Smooth muscle cell of the brain vasculature (primary cell): ENCODE measurements at places on chromosomes 16 and 17.

DNA sequence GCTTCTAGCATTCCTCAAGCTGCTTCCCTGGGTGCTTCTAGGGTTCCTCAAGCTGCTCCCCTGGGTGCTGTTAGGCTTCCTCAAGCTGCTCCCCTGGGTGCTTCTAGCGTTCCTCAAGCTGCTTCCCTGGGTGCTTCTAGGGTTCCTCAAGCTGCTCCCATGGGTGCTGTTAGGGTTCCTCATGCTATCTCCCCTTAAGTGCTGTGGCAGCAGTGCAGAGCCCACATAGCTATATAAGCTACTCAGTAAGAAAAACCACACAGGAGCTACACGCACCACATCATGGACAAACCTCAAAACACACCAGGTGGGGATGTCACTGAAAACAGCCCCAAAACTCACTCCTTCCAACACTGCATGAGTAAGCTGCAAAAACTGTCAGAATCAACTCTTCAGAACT, 35.2 kb downstream of the ANKRD11 start:
- DNase-seq: no peak

DNA sequence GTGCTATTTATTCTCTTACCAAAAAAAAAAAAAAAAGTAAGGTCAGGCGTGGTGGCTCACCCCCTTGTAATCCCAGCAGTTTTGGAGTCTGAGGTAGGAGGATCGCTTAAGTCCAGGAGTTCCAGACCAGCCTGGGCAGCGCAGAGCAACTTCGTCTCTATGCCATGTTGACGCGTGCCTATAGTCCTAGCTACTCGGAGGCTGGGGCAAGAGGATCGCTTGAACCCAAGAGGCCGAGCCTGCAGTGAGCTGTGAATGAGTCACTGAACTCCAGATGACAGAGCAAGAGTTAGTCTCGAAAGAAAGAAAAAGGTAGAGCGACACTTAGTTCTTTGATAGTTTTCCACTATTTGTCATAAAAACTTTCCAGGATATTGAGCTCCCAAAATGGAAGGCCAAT, 1.4 kb upstream of the TENT4B start:
- no peak for DNase-seq

- DNase-seq: no peak
Observed at GRCh38 chr17:35879773-35880654, at the start of gene CCL5. Gene CCL5 (minus strand): TSS chr17:35880360.

GRCh38 chr16:57700781-57701551, 6.4 kb downstream of the DRC7 start:
- no peak for DNase-seq

- no peak for DNase-seq
Observed at GRCh38 chr17:65259696-65260485, 122.7 kb downstream of the RGS9 start.

DNA sequence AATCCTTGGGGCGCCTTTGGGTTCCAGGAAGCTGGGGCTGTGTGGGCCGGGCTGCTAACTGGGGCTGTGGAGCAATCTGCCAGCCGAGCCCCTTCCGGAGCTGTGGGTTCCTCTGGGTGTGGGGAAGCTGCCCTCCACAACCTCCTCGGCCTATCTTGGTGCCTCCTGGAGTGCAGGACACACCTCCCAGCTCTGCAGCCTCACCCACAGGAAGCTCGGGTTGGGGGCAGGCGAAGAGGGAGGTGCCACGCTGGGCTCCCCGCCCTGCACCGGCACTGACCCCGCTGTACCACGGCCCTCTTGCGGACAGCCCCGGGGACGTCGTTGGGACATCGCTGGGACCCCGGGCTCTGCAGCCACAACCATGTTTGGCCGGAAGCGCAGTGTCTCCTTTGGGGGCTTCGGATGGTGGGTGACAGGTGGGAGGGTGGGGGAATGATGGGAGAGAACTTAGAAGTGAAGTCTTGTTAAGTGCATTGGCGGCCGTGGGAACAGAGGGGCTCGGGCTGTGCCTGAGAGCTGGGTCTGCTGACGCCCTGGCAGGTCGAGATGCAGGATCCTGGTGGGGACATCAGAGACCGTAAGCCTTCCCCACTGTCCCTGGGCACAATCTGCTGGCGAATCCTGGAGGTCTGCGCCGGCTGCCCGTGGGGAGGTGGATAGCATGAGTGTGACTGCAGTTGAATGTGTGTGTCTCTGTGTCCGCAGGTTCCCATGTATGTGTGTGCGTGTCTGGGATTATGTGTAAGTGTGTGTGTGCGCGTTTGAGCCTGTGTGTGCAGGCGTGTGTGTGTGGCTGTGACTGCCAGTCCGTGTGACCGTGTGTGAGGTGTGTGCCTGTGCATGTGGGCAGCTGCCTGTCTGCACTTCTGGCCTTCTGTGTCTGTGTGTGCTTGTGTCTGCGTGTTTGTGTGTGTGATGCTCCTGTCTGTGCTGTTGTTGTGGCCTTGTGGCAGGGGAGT, at the start of gene RAP1GAP2:
RAP1GAP2 (plus strand) TSS at position 275 of the 962 bp plus-strand sequence; CDS start at position 365, 90 bp downstream.
- DNase-seq: no peak

DNA sequence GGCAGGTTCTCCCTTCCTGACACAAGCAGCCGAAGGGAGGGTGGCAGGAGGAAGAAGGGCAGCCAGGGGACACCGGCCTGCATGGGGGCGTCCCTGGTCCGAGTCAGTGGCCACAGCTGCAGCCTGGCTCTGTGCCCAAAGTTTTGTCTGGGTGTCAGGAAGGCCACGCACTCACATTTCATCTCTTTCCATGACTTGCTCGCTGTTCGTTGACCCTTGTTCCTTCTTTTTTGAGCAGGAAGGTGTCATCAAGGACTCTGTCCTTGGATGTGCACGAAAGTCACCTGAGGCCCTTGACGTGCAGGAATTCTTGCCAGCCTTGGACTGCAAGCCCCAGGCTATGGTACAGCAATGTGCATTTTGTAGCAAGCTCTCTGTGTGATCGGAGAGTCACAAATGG, 93.3 kb downstream of the TNFRSF13B start:
- DNase-seq: no peak

DNA sequence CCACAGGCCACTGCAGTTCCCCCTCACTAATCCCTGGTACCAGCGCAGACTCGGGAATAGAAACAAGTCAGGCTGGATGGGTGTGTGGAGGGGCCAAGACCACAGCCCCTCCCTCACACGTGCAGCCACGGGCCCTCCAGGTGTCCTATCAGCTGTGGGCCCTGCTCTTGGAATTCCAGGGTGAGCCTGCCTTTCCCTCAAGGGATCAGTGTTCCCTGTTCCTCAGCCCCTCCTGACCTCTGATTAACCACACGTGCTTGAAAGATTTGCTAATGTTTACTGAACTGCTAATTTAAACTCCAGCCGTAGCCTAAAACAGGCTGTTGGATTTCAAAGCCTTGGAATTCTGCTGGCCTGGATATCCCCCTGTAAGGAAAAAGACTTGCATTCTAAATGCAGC, 146.4 kb downstream of the SOCS1 start:
- DNase-seq: no peak

DNA sequence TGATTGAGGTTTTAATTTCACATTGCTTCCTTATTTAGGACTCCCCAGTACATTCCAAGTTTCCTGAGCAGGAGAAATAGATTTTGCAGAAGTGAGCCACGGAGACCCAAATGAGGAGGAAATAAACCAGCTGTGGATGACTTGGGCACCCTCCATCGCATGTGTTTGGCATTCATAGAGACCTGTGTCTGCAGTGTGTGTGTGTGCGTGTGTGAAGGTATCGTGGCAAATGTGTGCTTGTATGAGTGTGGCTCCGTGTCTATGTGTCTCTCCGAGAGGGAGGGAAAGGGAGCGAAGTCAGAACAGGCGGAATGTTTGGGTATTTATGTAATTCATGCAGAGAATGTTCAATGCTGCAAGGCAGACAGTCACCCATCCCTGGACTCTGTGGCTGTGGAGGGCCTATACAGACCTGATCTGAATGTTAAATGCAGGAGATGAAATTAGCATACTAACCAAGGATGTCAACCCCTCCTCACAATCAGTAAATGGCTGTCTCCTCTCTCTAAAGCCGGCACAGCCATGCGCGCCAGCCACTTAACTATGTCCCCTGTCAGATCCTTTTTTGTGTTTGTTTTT, 186.0 kb upstream of the ZFHX3 start:
- no peak for DNase-seq

DNA sequence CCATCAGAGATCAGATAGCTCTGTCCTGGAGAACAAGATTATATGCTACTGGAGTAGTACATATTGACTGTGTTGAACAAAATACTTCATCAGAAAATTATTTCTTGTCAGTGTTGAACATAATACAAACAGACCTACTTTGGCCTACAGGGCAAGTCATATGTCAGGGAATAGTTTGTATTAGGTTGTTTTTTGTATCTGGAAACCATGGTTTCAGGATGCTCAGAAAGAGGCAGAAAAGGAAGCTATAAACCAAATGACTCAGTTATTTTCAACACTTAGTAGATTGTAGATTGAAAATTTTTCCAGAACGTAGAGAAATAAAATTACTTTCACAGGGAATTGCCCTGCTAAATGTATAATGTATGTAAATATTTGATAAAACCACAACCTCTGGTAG, 198.4 kb downstream of the CYB561 start:
- no peak for DNase-seq

- DNase-seq: no peak
Observed at GRCh38 chr16:27441276-27441675, 39.3 kb downstream of the IL21R start.

- DNase-seq: no peak
Observed at GRCh38 chr16:598823-599739, 9.2 kb downstream of the RAB40C start.

DNA sequence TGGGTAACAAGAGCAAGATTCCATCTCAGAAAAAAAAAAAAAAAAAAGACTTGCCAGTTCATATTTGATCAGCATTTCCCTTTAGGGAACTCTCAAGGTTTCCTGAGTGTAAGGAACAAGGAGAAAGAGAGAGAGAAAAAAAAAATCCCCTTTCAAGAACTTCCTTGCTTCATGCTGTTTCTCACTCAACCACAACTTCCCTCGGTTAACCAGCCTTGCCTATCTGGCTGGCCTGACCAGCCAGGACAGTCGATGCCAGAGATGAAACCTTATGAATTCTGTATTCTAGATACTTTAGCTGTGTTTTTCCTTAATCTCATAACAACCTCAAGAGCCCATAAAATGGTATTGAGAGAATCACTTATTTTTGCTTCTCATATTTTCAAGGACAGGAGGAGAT, 2.6 kb upstream of the N4BP1 start:
- DNase-seq: no peak

- DNase-seq: no peak
Observed at GRCh38 chr17:50169881-50170459, 4.2 kb downstream of the SGCA start.

DNA sequence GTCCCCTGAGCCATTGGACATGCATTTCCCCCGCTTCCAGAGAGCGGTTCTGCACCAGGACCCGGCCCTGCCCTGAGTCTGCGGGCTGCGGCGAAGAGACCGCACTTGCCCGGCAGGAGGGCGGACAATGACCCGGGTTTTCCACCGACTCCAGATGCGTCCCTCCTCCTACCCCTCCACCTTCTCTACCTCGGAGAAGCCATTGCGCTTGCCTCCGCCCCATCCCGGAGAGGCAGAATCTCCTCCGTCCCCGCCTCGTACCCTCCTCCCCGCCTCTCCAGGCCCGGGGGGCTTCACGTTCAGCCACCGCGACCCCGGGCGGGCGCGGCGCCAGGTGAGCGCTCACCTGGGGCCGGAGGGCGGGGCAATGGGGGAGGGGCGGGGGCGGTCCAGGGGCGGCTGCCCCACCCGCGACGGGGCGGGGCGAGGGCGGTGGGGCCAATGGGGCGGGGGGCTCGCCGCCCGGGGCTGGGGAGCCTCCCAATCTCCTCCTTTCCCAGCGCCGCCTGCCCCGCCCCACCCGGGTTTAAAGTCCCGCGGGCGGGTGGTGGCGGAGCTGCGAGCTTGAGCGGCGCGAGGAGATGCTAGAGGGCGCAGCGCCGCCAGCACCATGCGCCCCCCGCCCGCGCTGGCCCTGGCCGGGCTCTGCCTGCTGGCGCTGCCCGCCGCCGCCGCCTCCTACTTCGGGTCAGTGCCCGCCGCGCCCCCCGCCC, at the start of gene WNT9B:
WNT9B (plus strand) TSS at position 555 of the 713 bp plus-strand sequence; CDS start at position 611, 56 bp downstream.
- DNase-seq: no peak

DNA sequence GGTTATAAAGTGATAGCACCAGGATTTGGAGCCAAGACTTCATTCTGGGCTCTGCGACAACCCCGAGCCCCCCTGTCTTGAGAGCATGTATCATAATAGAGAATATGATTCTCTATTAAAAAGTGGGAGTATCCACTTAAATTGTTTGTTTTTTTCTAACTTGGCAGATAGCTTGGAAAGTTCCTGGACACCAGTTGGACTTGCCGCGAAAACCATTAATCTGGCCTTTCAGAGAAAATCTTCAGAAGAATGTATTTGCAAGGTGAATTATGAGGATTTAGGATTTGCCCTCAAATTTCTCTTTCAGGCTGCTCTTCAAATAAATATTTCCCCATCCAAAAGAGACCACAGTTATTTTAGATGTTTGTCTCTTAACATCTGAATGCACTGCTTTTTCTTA, 53.5 kb downstream of the MARCHF10 start:
- DNase-seq: no peak

DNA sequence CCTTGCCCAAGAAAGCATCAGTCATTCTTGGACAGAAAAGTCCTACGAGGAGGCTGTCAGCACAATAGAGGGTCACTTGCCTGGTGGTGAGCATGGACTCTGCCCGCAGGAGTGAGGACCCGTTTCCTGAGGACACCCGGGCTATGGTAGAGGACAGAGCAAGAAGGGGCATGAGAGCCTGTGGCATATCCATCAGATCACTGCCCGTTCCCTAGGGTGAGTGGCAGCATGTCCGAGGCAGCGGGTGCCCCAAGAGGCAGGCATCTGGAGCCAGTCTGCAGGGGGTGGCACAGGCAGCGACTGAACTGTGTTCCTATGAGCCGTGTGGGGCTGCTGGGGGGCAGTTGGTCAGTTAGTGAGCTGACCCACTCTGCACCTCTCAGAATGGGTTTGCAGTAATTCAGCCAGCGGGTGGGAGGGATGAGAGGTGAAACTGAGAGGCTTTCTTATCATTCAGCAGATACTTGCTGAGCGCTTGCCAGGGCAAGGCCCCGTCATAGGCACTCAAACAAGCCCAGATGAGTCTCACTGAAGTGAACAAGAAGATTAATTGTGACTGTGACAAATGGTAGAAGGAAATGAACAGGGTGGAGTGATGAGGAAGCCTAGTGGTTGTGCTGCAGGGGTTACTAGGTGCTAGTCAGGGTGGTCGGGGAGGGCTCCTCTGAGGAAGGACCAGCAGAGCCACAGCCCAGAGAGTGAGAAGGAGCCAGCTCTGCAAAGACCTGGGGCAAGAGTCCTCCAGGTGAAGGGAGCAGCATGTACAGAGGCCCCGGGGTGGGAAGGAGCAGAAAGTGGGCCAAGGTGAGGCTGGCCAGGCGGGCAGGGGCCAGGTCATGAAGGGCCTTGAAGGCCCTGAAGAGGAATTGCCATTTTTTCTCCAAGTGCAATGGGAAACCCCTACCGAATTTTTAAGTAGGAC, 87.9 kb downstream of the CLEC16A start:
- no peak for DNase-seq

- DNase-seq: no peak
Observed at GRCh38 chr17:37699285-37699973, 45.4 kb downstream of the HNF1B start.

DNA sequence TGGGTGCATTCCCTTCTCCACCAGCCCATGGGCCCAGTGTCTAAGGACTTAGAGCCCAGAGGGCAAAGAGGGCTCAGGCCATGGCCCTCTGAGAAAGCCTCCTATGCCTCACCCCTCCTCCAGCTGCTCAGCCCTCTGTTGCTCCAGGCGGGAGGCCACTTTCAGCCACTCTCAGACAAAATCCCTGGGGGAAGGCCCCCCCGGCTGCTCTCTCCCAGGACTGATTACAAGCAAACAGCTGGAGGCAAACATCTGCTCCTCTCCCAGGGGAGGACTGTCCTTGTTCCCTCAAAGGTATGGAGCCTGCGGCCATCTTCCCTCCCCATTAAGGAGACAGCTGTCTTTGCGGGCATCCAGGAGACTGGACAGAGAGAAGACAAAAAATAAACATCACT, 54.9 kb upstream of the DLX4 start:
- DNase-seq: no peak
